NCI-H82 (cell line): ENCODE measurements at places on chromosomes 16 and 17.

GRCh38 chr17:42980274-42980765 lies at the start of gene RUNDC1:
Gene RUNDC1 (plus strand): TSS chr17:42980565. CDS start chr17:42980577, 12 bp downstream.
- DNase-seq, result peak; percentile 95

- DNase-seq, result no peak
Observed at GRCh38 chr16:50275428-50276325, 9.3 kb downstream of the ADCY7 start.

GRCh38 chr16:13402601-13403000 lies 501.2 kb downstream of the SHISA9 start:
- DNase-seq, result no peak

- no peak for DNase-seq
Observed at GRCh38 chr16:72284042-72284789, 112.3 kb upstream of the PMFBP1 start.

DNA sequence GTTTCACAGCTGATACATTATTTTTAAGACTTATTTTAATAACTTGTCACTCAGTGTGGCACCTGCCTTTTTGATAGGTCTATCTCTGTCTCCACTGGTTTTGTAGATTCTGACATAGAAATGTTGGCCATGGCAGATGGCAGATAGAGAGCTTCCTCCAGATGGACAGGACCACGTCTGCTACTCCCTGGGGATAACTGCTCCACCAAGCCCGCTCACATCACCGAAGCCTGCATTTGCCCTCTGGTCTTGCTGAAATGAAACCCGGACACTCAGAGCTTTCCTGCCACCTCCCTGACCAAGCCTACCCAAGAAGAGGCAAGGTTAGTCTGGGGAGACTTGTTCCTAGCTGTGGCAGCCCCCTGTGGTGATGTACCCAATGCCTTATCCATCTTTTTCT lies 16.4 kb upstream of the HAP1 start:
- DNase-seq, result peak; percentile 59

GRCh38 chr17:42819939-42820535 lies 4.0 kb downstream of the BECN1 start:
- DNase-seq, result peak; percentile 87

DNA sequence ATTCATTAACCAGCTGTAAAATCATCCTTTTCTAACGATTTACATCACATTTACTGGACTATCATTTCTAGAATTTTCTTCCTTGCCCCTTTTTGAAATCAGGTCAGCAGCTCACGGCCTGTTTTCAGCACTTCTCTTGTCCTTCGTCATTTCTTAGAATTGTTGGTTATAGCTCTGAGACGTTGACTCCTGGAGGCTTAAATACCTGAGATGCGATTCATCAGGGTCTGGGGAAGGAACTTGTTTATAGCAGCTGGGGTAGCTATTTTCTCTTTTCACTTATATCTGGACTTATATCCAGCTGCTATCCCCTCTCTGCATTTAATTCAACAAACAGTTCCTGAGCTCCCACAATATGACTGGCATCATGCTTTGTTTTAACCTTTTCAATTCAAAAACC lies 338.7 kb upstream of the TNRC6C start:
- no peak for DNase-seq

- DNase-seq, result no peak
Observed at GRCh38 chr17:3845291-3845620, 790 bp downstream of the NCBP3 start.

DNA sequence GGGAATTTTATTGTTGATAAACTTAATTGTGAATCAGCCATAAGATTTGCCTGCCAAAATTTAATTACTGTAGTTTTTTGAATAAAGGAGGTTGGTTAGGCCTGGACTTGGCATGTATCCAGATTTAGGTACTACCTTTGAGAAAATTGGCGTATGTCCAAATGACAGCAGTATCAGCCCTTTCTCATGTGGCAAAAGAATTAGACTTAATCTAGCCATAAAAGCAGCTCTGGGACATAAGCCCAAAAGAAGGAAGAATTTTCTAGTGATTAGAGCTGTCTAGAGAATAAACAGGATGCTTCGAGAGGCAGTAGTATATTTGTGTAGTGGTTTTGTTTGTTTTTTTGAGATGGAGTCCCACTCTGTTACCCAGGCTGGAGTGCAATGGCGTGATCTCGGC lies 27.7 kb downstream of the PPM1E start:
- DNase-seq, result peak; percentile 95

GRCh38 chr17:82267575-82268379 lies 5.7 kb downstream of the CSNK1D start:
- no peak for DNase-seq

DNA sequence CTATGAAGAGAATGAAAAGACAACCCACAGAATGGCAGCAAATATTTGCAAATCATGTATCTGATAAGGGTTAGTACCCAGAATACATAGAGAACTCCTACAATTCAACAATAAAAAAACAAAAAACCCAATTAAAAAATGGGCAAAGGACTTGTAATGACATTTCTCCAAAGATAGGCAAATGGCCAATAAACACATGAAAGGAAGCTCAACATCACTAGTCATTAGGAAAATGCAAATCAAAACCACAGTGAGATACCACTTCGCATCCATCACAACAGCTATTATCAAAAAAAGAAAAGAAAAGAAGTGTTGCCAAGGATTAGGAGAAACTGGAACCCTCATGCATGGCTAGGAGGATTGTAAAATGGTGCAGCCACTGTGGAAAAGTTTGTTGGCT lies 45.1 kb upstream of the ARL6IP1 start:
- DNase-seq, result no peak

GRCh38 chr17:83064732-83065659 lies 14.4 kb upstream of the METRNL start:
- DNase-seq, result no peak

DNA sequence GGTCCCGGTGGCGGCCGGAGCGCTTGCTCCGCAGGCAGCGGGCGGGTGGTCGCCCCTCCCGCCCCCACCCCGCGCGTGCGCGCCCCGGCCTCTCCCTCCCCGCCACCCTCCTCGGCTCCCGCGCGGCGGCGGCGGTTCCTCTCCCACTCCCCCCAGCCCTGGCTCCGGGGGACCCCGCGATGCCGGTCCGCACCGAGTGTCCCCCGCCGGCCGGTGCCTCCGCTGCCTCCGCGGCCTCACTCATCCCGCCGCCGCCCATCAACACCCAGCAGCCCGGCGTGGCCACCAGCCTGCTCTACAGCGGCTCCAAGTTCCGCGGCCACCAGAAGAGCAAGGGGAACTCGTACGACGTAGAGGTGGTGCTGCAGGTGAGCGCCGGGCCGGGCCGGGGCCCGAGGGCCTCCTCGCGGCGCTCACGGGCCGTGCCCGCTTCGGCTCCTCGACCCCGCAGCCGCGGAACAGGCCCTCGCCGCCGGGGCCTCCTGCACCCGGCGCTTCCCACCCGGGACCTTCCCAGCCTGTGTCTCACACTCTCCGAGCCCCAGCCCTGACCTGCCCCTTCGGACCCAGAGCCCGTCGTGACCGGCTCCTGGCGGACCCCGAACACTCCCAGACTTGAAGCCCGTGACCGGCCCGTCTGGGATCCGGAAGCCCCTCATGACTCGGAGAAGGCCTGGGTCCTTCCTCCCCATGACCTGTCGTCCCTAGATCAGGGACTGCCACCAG lies 490 bp downstream of the GID4 start:
- no peak for DNase-seq

GRCh38 chr17:55348749-55349354 lies 72.8 kb downstream of the MMD start:
- peak; percentile 88 for DNase-seq

- DNase-seq, result peak; percentile 90
Observed at GRCh38 chr16:50879873-50880695, 138.2 kb downstream of the CYLD start.

- DNase-seq, result peak; percentile 60
Observed at GRCh38 chr16:48201515-48202201, 42.4 kb upstream of the LONP2 start.

DNA sequence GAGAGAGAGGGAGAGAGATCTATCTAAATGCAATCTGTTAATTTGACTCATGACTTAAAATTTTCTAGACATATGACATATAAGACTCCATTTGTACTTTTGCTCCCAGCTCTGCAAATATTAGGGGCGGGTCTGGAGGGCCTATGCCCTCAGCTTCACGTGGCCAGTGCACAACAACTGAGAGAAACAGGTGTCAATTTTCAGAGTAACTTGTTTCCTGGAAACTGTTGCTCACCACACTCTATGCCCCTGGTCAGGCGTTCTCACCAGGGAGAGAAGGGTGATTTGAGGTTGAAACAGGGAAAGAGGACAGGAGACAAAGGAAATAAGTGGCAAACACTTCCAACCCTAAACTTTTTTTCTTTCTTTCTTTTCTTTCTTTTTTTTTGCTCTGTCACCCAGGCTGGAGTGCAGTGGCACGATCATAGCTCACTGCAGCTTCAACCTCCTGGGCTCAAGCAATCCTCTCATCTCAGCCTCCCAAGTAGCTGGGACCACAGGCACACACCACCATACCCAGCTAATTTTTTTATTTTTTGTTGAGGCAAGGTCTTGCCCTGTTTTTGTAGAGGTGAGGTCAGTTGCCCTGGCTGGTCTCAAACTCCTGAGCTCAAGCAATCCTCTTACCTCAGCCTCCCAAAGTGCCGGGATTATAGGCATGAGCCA lies 270.0 kb downstream of the SLC39A11 start:
- no peak for DNase-seq

DNA sequence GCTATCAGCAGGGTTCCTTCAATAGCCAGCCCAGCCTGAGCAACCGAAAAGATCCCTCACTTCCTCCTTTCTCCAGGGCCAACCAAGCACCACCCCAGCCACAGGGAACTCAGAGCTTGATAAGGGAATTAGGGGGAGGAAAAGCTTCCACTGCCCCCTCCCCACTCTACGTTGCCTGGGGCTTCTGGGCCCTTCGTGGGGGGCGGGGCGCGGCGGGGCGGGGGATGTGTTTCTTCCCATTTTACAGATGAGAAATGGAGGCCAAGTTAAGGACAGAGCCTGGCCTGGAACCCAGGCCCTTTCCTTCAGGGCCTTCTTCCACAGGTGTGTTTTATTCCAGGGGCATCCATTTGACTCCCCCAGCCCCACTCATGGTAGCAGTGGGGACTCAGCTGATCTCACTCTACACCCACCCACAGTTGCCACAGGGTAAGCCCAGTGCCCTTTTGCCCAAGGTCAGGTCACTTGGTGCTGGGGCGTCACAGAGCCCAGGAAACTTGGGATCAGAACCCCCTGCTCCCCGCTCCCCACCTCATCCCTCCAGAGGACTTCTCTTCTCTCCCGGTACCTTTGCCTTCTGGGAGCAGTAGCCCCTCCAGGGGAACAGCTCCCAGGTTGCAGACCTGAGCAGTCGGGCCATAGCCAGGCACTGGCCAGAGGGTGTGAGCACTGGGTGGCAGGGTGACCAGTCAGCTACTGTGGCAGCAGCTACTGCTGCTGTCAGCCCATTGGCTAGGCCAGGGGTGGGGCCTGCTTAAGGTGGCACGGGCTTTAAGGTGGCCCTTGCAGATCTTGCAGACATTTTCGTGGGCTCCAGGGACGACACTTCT lies at the start of gene LDHD:
TSS of gene LDHD (minus strand) at position 700 of the 830 bp plus-strand sequence. CDS start at position 640, 60 bp downstream.
- DNase-seq, result peak; percentile 35

DNA sequence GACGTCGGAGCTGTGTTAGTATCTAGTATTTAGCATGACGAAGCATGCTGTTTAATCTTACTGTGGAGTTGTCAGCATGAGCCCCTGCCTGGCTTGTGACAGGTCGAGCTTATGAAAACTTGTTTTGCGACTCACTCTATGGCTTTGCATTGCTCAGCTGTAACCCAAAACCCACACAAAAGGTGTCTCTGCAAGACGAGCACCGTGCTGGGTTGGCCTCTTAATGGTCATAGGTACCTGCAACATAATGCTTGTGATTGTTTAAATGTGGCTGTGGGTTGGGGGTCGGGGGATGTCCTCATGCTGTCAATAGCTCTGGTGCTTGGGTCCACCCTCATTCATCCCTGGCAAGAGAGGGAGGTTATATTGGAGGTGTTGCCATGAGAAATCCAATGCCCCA lies 5.4 kb downstream of the NTN1 start:
- DNase-seq, result no peak

GRCh38 chr16:58094791-58095574 lies 34.2 kb downstream of the CFAP20 start:
- no peak for DNase-seq

DNA sequence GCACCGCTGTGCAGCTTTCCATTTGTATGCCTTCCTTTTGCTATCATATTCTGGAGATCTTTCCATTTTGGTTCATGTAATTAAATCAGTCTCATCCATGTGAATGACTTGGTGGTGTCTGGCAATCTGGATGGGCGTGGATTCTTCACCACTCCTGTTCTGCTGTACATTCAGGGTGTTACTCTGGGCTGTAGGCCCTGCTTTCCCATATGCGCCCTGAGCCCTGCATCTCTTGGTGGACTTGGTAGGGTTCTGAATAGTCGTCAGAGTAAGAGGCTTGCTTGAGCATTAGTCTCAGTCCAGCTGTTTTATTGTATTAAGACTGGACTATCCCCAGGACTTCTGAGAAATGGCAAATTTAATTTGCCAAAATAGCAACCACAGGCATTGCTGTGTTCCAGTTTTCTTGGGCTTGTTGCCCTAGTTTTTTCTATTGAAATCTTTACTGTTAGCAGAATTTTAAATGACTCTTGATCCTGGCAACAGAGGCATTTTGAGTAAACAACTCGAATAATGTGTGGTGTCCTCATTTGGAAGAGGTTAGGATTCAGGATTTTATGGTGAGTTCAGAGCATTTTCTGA lies 14.9 kb downstream of the BANP start:
- DNase-seq, result peak; percentile 13

- DNase-seq, result no peak
Observed at GRCh38 chr17:61335105-61335844, 64.4 kb upstream of the TBX2 start.

GRCh38 chr16:31488468-31489297 lies 5.8 kb downstream of the SLC5A2 start:
- no peak for DNase-seq

DNA sequence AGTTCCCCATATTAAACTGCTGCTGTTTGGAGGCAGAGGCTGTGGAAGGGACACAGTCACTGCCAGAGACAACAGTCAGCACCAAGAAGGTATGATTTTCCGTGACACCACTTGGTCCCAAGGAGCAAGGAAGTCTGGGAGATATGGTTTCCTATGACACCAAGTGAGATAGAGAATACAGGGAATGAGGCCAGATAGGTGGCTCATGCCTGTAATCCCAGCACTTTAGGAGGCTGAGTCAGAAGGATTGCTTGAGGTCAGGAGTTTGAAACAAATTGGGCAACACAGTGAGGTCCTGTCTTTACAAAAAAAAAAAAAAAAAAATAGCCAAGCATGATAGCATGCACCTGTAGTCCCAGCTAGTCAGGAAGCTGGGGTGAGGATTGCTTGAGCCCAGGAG lies 90.8 kb downstream of the ABCC12 start:
- DNase-seq, result no peak

- DNase-seq, result peak; percentile 74
Observed at GRCh38 chr17:57121308-57122042, 36.4 kb downstream of the AKAP1 start.
